MG63 (cell line): ENCODE measurements at places on chromosomes 12 and 14. TPM values are rescaled to one million over a fixed set of nuclear protein-coding genes. Genes with fewer than 3 reads are reported as not detected.

Gene SERPINA5
- total RNA-seq = not detected in 2 replicates

Gene FGF23
- total RNA-seq = not detected in 2 replicates

Gene MAX
- total RNA-seq = 26.6 and 30.8 TPM in 2 replicates

Gene TAS2R7
- not detected in 2 replicates for total RNA-seq

Gene OTOGL
- 0.32 TPM in 1 of 2 replicates, not detected in the other for total RNA-seq

Gene GLIPR1L1
- total RNA-seq = not detected in 2 replicates

Gene KRT71
- not detected in 2 replicates for total RNA-seq

Gene ARMH4
- total RNA-seq = 1.9 TPM in 1 of 2 replicates, not detected in the other

Gene MARK3
- total RNA-seq = 26.9 and 31.6 TPM in 2 replicates

Gene TAS2R10
- total RNA-seq = not detected in 2 replicates

Gene IGF1
- not detected in 2 replicates for total RNA-seq

Gene C14orf132
- total RNA-seq = 3.8 and 5.3 TPM in 2 replicates

Gene MSI1
- not detected in 2 replicates for total RNA-seq

Gene CLEC4A
- not detected in 2 replicates for total RNA-seq

Gene ACSM4
- not detected in 2 replicates for total RNA-seq

Gene MAP1LC3B2
- total RNA-seq = 0.26 TPM in 1 of 2 replicates, not detected in the other

Gene GLI1
- total RNA-seq = 0.03 TPM in 1 of 2 replicates, not detected in the other

Gene AQP6
- not detected in 2 replicates for total RNA-seq

Gene PARPBP
- 19.2 and 37.6 TPM in 2 replicates for total RNA-seq

Gene OAS1
- 7.8 and 10.3 TPM in 2 replicates for total RNA-seq

Gene DBX2
- total RNA-seq = not detected in 2 replicates

Gene CHST11
- 0.07 and 0.13 TPM in 2 replicates for total RNA-seq

Gene LRRK2
- total RNA-seq = 0.76 and 2.3 TPM in 2 replicates

Gene PROX2
- not detected in 2 replicates for total RNA-seq

Gene LRIG3
- 20.9 and 28.5 TPM in 2 replicates for total RNA-seq

Gene KIF5A
- total RNA-seq = not detected in 2 replicates

Gene GUCY2C
- not detected in 2 replicates for total RNA-seq

Gene TGM1
- total RNA-seq = 0.86 and 2.0 TPM in 2 replicates

Gene LRTM2
- not detected in 2 replicates for total RNA-seq

Gene TPPP2
- total RNA-seq = not detected in 2 replicates

Gene VPS33A
- 13.6 and 16.4 TPM in 2 replicates for total RNA-seq

Gene LRRC9
- total RNA-seq = not detected in 2 replicates

Gene ZNF891
- 0.10 TPM in 2 replicates for total RNA-seq

Gene CACNB3
- 13.9 and 19.0 TPM in 2 replicates for total RNA-seq

Gene TSPAN11
- 1.0 and 1.2 TPM in 2 replicates for total RNA-seq

Gene ADAM21
- total RNA-seq = 0.49 and 1.7 TPM in 2 replicates
